Suppressor macrophage (primary cell): ENCODE measurements at places on chromosomes 5 and 9.

DNA sequence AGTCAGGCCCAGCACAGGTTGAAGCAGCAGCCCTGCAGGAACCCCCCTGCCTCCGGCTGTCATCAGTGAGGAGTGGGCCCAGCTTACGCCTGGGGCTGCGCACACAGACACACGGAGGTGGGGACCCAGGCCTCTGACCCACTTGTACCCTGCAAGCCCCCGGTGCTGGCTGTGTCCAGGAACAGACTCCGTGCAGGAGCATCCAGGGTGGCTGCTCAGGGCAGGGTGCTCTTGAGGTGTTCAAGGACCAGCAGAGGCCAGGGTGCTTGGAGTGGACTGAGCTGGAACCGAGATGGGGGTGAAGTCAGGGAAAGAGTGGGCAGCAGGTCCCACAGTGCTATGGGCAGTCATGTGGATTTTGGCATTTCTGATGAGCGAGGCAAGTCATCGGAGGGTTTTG is 199.5 kb downstream of the CACNA1B start:
- no peak for DNase-seq

- DNase-seq = no peak
Observed at GRCh38 chr5:59326596-59326995, 566.9 kb downstream of the PDE4D start.

- DNase-seq = no peak
Observed at GRCh38 chr9:128937310-128938165, 9.9 kb downstream of the DOLK start.

GRCh38 chr9:88831713-88832407 is 159.4 kb upstream of the S1PR3 start:
- peak; percentile 69 for DNase-seq
